ENCODE measurements at places on chromosomes 12 and 14.

GRCh38 chr14:51735851-51736250 lies 84.1 kb downstream of the FRMD6 start:
- no peak for DNase-seq

DNA sequence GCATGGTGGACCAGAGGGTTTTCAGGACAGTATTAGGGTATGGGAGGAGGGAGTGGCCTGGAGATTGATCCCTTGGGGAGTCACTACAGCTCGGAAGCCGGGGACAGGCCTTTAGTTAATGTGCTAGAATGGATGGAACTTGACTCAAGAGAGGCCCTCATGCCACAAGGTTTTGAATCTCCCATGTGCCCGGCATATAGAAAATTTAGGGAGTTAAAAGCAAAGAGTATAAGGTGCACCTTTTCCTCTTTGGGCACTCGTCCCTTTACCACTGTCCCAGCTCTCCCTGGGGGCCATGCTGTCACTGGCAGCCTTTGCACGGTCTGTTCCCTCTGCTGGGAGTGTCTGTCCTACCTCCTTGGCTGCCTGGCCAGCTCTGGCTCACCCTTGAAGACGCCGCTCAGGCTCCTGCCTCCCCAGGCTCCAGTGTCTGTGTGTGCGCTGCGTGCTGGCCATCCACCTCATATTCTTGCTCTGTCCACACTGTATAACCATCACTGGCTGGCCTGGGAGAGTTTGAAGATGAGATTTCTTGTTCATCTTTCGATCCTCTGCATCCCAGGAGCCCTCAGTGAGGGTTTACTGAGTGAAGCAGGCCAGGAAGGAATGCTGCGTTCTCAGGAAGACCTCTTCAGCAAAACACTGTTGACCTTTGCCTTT lies 161.3 kb downstream of the ZFP36L1 start:
- DNase-seq: no peak

DNA sequence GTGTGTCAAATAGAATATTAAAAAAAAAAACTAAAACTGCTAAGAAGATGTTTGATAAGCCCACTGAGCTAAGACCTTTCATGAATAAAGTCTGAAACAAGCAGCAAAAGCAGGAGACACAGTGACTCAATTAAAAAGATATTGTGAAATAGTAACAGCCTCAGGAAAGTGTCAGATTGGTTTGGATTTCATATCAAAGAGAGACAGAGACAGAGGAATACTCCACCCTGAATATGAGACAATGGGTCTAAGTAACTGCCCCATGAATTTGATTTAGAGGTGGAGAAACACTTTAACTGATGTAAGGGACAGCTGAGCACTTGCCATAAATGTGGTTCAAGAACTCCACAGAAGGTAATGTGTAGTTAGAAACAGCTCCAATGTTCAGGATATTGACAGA lies 277.9 kb upstream of the FOXG1 start:
- DNase-seq: no peak

GRCh38 chr14:100898465-100898864 lies 5.1 kb downstream of the RTL1 start:
- DNase-seq: no peak
